ENCODE measurements at places on chromosomes 5 and 9.

DNA sequence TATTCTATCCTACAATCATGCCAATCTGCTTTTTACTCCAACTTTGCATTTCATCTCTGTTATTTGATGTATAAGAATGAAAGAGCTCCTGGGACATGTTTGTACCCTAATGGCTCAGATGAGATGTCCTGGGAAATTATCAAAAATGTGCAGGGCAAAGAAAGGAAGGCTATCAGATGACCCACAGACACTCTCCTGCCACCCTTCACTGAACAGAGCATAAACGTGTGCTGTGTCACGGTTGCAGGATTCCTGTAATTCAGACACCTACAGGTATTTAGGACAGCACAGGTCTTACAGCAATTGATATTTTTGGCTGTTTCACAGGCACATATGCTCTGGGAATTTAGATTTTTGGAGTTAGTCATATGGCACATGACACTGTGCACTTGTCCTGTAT, 149.2 kb upstream of the GAS1 start:
- DNase-seq = no peak

- no peak for DNase-seq
These were observed 43.3 kb upstream of the SSBP2 start for GRCh38 chr5:81794226-81794625.

- no peak for DNase-seq
These were observed 2.9 kb upstream of the ICE1 start for GRCh38 chr5:5419291-5420210.

- DNase-seq = no peak
These were observed 1055.7 kb downstream of the PTPRD start for GRCh38 chr9:9556865-9557803.

- no peak for DNase-seq
These were observed 20.4 kb downstream of the ACO1 start for GRCh38 chr9:32404856-32405255.

- no peak for DNase-seq
These were observed 51.3 kb downstream of the TGFBI start for GRCh38 chr5:136080113-136080482.

- no peak for DNase-seq
These were observed 93.1 kb downstream of the JAKMIP2 start for GRCh38 chr5:147689426-147689825.

- DNase-seq = no peak
These were observed 25.3 kb upstream of the SIL1 start for GRCh38 chr5:139223481-139223880.

DNA sequence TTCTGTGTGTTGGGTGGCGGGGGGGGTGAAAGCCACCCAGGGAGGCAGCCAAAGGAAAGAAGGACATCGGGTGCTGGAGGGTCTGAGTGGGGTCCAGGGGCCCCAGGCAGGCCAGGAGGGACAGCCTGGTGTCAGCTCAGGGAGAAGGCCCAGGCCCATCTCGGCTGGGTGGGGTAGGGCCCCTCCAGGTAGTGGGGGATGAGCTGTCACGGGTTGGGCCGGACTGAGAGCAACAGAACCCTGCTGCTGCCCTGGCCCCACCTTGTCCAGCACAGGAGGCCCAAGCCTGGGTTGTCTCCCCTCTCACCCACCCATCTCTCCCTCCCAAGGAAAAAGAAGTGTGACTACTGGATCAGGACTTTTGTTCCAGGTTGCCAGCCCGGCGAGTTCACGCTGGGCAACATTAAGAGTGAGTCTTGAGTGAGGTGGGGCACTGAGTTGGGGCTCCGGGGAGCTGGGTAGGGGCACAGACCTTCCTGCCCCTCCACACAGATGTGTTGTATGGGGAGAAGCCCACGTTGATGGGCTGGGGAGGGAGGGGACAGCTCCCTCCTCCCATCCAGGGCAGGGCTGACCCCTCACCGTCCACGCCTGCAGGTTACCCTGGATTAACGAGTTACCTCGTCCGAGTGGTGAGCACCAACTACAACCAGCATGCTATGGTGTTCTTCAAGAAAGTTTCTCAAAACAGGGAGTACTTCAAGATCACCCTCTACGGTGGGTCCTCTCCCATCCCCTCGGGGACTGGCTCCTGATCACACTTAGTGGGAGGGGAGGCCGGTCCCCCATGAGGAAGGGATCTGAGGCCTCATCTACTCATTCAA, 2.3 kb downstream of the LCN2 start:
- no peak for DNase-seq

DNA sequence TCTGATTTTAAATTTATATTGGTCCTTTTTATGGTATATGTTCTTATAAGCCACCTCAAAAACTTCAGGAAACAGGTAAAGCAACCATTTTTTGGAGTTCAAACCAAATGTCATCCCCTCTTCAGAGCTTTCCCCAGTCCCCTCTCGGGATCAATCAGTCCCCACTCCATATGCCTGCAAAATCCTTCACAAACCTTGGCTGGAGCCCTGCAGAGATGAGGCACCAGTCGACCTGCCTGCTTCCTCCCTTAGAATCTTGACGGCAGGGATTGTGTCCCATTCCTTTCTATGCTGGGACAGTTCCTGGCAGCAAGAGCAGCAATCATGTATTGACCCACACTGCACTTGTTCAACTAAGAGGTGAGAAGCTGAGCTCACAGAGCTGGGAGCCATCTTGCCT, 22.6 kb downstream of the B4GALT1 start:
- DNase-seq = no peak

- no peak for DNase-seq
These were observed 477.1 kb downstream of the SPATA31A7 start for GRCh38 chr9:61666849-61667371.

- DNase-seq = peak; percentile 29
These were observed 167.9 kb downstream of the AUH start for GRCh38 chr9:91193658-91194391.

GRCh38 chr5:61019642-61020041, 74.6 kb downstream of the NDUFAF2 start:
- no peak for DNase-seq

- no peak for DNase-seq
These were observed 93.7 kb upstream of the DAP start for GRCh38 chr5:10854506-10855277.

- no peak for DNase-seq
These were observed 13.9 kb downstream of the C9orf50 start for GRCh38 chr9:129607027-129607387.

GRCh38 chr5:140551872-140552271, 4.4 kb downstream of the EIF4EBP3 start:
- no peak for DNase-seq

- DNase-seq = no peak
These were observed 155.7 kb downstream of the RMI1 start for GRCh38 chr9:84136119-84136868.

DNA sequence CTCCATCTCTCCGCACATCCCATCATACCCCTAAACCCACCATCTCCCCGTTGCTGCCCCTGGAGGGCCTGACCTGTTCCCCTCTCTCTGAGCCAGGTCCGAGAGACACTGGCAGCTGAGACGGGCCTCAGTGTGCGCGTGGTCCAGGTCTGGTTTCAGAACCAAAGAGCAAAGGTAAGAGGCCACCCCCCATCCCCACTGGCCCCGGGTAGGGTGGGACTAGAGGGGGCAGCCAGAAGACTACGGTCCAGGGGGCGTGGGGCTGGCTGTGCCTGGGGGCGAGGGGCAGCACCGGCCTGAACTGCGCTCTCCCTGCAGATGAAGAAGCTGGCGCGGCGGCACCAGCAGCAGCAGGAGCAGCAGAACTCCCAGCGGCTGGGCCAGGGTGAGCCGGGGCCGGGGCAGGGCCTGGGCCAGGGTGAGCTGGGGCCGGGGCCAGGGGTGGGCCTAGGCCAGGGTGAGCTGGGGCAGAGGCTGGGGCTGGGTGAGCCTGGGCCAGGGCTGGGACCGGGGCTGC, 79.8 kb downstream of the LMX1B start:
- no peak for DNase-seq

- DNase-seq = peak; percentile 39
These were observed 5.3 kb downstream of the SLC36A3 start for GRCh38 chr5:151298063-151298855.

- DNase-seq = no peak
These were observed 162.7 kb upstream of the MRPS30 start for GRCh38 chr5:44646016-44646415.

DNA sequence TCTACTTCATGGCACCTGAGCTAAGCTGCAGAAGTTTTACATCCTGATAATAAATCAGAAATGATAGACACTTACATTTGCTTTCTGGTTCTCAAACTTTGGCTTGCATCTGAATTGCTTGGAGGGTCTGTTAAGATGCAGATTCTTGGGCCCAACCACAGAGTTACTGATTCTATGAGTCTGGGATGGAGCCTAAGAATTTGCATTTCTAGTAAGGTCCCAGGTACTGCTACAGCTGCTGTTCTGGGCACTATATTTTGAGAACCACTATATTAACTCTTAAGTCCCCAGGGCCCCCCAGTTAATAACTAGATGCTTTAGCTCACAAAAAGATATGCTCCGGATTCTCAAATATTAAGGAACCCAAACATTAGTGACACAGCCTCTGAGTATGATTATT, 69.8 kb upstream of the DAB2 start:
- DNase-seq = no peak

DNA sequence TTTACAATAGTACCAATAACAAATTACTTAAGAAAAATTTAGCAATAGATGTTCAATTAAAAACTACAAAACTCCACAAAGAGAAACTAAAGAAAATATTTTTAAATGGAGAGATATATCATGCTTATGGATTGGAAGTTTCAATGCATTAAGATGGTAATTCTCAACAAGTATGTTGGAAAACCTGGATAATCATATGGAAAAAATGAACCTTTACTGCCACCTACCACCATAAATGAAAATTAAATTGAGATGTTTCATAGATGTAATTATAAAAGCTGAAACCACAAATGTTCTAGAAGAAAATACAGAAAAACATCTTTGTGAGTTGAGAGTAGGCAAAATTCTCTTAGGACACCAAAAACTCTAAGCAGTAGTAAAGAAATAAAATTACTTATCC, 121.7 kb downstream of the ANKRD18B start:
- DNase-seq = no peak

DNA sequence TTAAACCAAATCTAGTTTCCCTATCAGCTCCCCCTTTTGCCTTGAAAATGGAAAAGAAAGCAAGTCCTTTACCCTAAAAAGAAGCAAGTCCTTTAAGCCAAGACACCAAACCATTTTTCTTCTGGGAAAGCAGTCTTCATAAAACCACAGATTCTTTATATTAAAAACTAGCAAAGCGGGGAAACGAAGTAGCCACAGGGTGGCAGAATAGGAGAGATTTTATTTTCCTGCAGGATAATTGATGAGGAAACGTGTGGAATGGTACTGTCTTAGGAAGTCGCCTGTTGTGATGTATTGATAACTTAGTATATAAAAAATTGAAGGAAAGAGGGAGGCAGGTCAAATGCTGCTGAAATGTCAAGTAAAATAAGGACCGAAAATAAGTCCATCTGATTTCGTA, 41.1 kb downstream of the ZNF883 start:
- DNase-seq = no peak

DNA sequence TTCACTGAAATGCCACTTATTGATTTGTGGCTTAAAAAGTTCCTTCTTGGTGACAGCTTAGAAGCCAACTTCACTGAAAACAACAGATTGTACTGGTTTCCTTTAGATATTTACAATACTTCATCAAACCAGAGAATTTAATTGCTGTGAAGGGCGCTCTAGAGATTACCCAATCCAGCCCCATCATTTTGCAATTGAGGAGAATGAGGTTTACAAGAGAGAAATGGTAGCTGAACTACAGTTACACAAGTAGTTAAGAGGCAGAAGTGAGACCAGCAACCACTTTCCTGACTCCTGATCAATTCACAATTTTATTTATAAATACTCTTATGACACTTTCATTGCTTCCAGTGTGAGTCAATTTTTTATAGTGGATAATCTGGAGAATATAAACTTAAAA, 103.5 kb upstream of the APC start:
- DNase-seq = no peak

GRCh38 chr5:109318455-109319108, 91.2 kb downstream of the PJA2 start:
- no peak for DNase-seq

- no peak for DNase-seq
These were observed 339.9 kb downstream of the ASTN2 start for GRCh38 chr9:117074784-117075520.

DNA sequence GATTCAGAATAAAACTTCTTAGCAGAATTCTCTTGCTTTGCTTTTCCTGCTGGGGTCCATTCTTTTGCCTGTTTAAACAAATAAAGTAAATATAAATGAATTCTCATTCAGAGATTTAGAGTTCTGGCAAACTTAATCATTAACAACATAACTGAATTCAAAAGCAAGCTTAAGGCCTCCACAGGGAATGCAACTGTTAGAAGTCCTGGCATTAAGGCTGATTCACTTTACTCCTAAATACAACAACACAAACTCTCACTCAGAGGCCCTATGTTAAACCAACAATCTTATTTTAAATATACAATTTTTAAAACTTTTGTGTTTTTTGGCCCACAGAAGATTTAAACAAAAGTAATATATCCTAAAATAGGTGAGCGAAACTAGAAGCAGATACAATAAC, 178.3 kb downstream of the AP3B1 start:
- no peak for DNase-seq

GRCh38 chr9:84772511-84772910, 103.0 kb downstream of the NTRK2 start:
- DNase-seq = no peak

DNA sequence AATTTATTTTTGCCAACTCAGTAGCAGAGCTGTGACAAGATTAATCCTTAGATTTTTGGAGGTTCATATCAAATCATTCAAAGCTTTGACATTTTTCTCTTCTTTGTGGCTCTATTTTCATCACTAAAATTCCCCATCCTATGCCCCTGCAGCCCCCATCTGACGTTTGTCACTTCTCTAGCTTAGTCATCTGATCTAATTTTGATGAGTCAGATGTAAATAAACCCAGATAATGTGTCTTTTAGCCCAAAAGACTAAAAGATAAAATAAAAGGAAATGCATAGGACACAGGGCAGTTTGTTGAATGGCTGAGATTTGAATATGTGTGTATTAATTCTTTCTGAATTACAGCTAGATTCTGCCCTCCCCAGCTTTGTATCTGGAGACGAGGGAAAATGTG, 897 bp upstream of the HSPB3 start:
- no peak for DNase-seq

DNA sequence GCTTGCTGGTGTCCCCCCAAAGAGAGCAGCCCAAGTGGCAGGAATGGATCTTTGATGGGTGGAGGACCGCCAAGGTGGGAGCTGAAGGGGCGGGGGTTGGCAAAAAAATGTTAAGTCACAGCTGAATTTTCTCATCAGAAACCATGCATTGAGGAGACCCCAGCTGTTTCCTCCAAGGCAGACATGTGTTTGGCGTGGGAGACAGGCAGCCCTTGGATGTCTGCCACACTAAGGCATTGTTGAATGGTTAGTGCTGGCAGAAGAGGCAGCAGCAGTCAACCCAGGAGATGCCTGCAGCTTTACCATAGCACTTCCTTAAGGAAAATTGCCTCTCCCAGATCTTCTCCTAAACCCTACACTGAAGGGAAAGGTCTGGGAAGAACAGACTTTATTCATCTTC, 394.9 kb upstream of the CD180 start:
- no peak for DNase-seq

- no peak for DNase-seq
These were observed 3.0 kb downstream of the ATOX1 start for GRCh38 chr5:151755383-151755782.

Data from memory B cell (primary cell).